EL (cell line): ENCODE measurements at places on chromosomes 4 and X.
A peak's percentile ranks its signal among the peaks of the same experiment; 100 is the strongest.

DNA sequence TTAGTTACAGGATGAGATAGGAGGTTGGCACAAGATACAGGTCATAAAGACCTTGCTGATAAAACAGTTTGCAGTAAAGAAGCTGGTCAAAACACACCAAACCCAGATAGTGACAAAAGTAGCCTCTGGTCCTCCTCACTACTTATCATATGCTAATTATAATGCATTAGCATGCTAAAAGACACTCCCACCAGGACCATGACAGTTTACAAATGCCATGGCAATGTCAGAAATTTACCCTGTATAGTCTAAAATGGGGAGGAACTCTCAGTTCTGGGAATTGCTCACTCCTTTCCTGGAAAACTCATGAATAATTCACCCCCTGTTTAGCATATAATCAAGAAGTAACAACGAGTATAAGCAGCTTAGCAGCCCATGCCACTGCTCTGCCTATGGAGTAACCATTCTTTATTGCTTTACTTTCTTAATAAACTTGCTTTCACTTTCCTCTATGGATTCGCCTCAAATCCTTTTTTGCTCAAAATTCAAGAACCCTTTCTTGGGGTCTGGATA, 1254.4 kb downstream of the PCDH7 start:
- DNase-seq: no peak

GRCh38 chrX:69615779-69616456, at the start of gene EDA:
EDA (plus strand) TSS chrX:69616113.
- peak; percentile 55 for DNase-seq

- no peak for DNase-seq
These were observed 28.7 kb upstream of the ANTXR2 start for GRCh38 chr4:80101792-80102116.

- DNase-seq: no peak
These were observed 288.1 kb downstream of the DCTD start for GRCh38 chr4:182629096-182629495.

- DNase-seq: no peak
These were observed 8.2 kb upstream of the ITM2A start for GRCh38 chrX:79375340-79375739.

GRCh38 chr4:26984896-26985295, 124.3 kb downstream of the STIM2 start:
- no peak for DNase-seq

GRCh38 chr4:7989654-7990053, 50.0 kb upstream of the AFAP1 start:
- no peak for DNase-seq

DNA sequence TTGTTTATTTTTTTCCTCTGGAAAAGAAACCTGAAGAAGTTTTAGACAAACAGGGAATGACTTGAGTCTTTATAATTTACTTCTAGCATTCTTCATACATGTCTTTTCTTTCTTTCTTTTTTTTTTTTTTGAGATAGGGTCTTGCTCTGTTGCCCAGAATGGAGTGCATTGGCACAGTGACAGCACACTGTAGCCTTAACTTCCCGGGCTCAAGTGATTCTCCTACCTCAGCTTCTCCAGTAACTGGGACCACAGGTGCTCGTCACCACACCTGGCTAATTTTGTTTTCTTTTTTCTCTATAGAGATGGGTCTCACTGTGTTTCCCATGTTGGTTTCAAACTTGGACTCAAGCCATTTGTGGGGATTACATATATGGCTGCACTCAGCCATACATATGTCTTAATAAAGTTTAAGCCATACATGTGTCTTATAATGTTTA, 71.8 kb downstream of the RAPGEF2 start:
- no peak for DNase-seq

- DNase-seq: peak; percentile 3
These were observed 88.7 kb downstream of the CFAP299 start for GRCh38 chr4:80424225-80424581.

DNA sequence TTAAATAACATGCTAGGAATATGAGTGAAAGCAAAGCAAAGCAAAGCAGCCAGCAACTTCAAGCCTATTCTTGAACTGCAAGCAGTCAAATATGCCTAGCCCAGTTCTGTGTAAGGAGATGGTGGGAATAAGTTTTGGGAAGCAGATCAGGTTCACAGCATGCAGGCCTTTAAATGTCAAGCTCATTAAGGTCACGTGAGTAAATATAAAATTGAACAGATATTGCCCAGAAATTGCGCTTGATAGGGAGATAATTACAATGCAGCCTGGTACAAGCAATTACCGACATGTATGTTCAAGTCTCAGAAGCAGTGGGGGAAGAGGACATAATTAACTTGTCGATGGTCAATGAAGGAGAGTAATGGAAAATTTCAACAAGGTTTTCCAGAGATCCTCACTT, 6.0 kb downstream of the GNPDA2 start:
- no peak for DNase-seq

GRCh38 chr4:112857461-112857860, 192.0 kb upstream of the ANK2 start:
- peak; percentile 86 for DNase-seq

- DNase-seq: peak; percentile 65
These were observed at the start of gene PAK3 for GRCh38 chrX:111095974-111096895. PAK3 (plus strand) TSS chrX:111096191; CDS start chrX:111123104, 26,913 bp downstream.

DNA sequence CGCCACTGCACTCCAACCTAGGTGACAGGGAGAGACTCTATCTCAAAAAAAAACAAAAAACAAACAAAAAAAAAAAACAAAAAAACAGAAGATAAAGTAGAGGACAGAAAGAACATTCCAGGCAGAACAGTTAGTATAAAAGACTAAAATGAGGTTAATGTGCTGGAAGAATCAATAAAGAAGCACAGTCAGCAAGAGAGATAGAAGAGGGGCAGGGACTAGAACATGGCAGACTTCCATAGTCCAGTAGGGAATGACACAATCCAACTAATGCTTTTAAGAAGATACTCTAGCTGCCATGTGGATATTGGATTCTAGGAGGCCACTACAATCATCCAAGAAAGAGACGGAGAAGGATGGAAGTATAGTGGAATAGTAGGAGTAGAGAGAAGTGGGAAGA, 11.6 kb downstream of the ADGRG2 start:
- no peak for DNase-seq

- no peak for DNase-seq
These were observed 188.4 kb downstream of the DHX15 start for GRCh38 chr4:24395937-24396336.

- DNase-seq: no peak
These were observed 892.3 kb upstream of the NDST4 start for GRCh38 chr4:116005806-116006088.
